ENCODE measurements at places on chromosomes 5 and 9.

DNA sequence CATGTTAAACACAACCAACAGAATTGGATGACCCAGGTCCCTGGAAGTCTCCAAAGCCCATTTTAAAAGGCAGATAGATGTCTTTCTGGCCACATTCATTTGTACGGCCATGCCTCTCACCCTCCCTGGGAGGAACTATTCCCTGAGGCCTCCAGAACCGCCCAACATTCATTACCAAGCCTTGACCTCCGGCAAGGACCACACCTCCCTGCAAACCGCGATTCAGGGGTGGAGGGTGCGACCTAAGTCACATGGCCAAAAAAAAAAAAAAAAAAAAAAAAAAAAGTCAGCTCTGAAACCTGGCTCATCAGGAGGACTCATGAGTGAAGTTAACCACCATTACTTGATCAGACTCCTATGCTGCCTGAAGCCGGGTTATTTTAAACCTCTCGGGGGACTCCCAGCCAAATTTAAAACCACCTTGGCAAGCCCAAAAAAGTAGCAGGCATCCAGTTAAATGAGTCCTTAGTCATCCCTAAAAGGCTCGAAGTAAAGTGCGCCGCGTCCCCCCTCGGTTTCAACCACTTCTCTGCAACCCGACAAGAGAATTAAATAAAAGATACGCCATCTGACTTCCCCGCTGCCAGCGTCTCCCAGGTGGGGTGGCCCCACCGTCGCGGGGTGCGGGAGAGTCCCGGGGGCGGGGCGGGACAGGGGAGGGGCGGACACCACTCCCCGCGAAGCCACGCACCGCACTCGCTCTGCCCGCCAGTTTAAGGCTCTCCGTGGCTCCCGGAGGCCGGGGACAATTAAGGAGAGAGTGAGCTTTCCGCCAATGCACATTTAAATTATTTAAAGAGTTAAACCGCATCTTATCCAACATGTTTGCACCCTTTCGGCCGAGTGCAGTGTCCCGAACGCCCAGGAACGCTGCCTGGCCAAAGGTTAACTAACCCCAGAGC, 2.3 kb downstream of the KLF9 start:
- no peak for DNase-seq

DNA sequence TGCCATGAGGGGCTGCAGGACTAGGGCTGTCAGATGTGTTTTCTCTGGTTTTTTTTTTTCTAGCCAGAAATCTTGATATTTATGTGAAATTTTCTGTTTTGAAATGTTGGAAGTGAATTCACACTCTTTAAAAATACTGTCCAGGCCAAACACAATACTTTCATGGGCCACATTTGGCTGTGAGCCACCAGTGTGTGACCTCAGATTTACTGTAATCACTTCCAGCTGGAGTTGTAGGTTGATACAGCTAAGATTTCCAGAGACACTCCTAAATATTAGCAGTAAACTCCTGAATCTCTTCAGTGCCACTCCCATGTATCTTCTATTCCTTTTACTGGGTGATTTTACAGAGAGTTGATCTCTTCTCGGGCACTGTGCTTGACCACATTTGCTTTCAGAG, 92.2 kb upstream of the CKMT2 start:
- DNase-seq = no peak

GRCh38 chr5:65951330-65951729, 25.0 kb downstream of the ERBIN start:
- no peak for DNase-seq

- DNase-seq = no peak
Measured at GRCh38 chr5:68176802-68177479, 38.6 kb upstream of the PIK3R1 start.

- DNase-seq = no peak
Measured at GRCh38 chr5:36310138-36310537, 8.4 kb upstream of the RANBP3L start.

DNA sequence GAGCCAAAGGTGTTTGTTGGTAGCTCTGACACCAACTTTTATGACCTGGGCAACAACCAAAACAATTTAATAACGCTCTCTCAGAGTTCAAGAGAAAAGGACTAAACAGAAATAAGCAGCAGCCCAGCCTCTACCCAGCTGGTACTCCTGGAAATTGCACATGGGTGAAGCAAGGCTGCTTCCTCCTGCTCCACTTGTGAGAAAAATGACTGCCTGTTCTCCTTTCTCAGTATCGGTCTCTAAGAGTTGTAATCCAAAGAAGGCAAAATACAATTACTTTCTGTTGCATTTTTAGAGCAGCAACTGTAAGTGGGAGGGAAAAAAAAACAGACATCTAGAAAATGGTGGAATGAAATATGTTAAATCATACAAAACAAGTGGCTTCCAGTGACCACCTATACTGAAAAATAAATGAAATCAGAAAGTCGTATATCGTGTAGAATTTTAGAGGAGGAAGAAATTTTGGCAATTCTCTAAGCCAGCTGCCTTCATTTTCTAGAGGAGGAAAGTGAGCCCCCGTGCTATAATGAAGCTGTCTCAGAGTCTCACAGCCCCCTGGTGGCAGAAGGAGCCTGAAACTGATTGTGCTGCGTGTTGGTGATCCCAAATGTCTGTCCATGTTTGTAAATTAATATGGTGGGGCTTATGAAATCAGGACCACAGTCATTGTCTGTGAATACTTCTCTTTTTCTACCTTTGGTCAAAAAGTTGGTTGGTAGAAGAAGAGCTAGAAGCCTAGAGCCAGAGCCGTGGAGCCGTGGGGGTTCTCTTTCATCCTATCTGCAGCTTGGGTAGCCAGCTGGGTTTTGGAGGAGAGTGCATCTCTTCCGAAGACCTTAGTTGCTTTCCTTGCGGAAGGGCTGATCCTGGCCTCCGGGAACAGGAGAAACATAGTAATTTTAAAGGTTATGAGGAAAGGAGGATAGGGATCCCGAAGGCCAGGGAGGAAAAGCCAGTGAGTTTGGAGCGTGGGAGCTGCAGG, 139.9 kb downstream of the PIP5K1B start:
- peak; percentile 15 for DNase-seq

DNA sequence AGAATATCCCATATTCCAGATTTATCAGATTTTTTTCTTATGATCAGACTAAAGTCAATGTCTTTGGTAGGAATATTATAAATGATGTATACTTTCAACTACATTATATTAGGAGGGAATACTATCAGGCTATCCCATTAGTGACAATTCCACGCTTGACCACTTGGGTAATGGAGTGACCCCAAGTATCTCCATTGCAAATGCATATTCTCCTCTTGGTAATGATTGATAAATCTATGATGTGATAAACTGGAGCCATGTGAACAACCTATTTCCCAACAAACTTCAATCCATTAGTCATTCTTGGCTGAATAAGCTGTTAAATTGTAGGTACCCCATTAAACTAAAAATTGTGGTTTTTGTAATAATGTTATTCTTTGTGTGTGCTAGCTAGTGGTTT, 12.2 kb upstream of the MPDZ start:
- DNase-seq = no peak

DNA sequence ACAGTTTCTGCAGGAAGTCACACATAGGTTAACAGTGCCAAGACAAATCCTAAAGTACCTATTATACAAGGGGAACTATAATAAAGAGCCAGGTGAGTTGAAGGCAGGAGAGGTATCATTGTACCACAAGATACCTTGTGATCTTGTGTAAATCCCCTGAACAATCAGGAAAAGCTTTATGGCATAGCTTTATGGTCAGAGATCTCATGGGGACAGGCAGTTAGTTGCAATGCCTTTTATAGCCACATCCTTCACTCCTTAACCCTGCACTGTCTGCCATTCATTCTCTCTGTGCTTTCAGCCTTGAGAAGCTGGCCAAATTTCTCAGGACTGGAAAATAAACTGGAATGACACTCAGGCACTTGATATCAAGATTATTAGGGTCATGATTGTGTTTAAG, 97.0 kb downstream of the GHR start:
- DNase-seq = no peak

DNA sequence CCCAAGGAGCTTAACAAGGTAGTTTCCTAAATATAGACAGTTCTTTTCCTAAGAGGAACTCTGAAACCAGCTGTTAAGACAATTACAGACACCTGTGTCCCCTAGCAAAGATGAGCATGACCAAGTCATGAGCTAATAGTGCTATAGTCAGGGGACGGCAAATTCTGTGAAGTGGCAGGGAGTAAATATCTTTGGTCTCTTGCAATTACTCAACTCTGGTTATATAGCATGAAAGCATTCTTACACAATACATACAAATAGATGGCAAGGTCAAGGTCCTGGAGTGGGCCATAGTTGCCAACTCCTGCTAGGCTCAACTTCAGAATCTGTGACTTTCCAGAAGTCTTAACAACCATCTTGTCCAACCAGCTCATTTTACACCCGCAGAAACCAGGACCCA, 103.7 kb downstream of the RFK start:
- no peak for DNase-seq

DNA sequence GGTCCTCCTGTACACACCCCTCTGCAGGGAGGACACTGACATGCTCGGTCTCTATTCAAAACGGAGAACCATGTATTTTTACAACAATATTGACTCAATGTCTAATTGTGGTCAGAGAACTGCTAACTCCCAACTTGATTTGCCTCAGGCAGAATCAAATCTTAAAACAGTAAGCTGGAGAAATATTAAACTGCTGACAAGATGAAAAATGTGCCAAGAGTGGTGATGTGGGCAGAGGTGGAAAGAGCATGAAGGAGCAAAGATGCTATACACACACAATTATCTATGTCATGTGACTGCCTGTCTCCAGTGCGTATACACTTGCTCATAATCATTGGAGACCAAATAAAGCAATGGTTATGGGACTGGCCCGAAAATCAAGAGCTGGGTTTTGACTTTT, 556.1 kb upstream of the ZNF608 start:
- DNase-seq = no peak

DNA sequence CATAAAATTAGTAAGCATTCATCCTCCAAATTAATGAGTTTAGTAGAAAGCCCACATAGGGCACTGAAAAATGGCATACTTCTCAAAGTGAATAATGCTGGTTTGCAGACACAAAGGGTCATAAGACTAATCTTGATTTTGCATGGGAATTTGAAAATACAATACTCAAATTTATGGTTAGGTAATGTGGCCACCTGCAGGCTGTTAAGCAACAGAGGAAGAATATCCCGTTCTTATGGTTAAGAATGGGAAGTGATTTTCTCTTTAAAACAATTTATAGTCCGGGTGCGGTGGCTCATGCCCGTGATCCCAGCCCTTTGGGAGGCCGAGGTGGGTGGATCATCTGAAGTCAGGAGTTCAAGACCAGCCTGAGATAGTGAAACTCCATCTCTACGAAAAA, 9.4 kb upstream of the PLCXD3 start:
- peak; percentile 4 for DNase-seq

GRCh38 chr5:29148581-29148980, 2044.9 kb upstream of the CDH6 start:
- no peak for DNase-seq

All from NCI-H1436 (cell line).